ENCODE measurements at places on chromosomes 1 and 21. TPM values are rescaled to one million over a fixed set of nuclear protein-coding genes. Genes with fewer than 3 reads are reported as not detected.

GRCh38 chr1:67791686-67792085 lies 41.6 kb downstream of the GNG12 start:
- no peak overlapping the region for H3K27ac ChIP-seq
- no peaks in the 10 kb centered on the region for H3K4me1 ChIP-seq
- H3K4me3 ChIP-seq: no peak overlapping the region
- DNase-seq: no peak
- no peaks in the 10 kb centered on the region for H3K36me3 ChIP-seq
- H3K27me3 ChIP-seq: no peaks in the 10 kb centered on the region

DNA sequence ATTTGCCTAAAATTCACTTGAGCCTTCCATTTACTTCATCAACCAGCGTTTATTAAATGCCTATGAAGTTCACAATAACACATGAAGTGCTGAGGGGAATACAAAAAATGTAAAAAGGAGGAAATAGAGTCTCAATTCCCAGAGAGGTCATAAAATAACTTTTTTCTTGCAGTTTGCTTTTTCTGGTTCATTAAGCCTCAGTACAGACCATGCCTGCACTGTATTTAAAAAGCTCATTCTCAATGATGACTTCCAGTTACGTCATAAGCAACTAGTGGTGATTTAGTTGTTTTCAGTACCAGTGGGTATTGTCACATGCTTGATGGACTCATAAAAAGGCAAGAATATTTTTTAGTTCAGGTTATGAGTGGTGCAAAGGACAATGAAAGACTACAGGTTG lies 160.1 kb upstream of the UBE2U start:
- DNase-seq: no peak
- H3K27ac ChIP-seq: no peak overlapping the region
- no peak overlapping the region for H3K4me3 ChIP-seq
- H3K36me3 ChIP-seq: no peaks in the 10 kb centered on the region
- H3K27me3 ChIP-seq: peaks cover 3% of the 10 kb centered on the region

GRCh38 chr1:116537898-116538297 lies 32.9 kb downstream of the CD58 start:
- H3K36me3 ChIP-seq: peaks cover 23% of the 10 kb centered on the region
- no peak overlapping the region for H3K27ac ChIP-seq
- peaks cover 26% of the 10 kb centered on the region for H3K4me1 ChIP-seq
- H3K27me3 ChIP-seq: no peaks in the 10 kb centered on the region
- DNase-seq: no peak

DNA sequence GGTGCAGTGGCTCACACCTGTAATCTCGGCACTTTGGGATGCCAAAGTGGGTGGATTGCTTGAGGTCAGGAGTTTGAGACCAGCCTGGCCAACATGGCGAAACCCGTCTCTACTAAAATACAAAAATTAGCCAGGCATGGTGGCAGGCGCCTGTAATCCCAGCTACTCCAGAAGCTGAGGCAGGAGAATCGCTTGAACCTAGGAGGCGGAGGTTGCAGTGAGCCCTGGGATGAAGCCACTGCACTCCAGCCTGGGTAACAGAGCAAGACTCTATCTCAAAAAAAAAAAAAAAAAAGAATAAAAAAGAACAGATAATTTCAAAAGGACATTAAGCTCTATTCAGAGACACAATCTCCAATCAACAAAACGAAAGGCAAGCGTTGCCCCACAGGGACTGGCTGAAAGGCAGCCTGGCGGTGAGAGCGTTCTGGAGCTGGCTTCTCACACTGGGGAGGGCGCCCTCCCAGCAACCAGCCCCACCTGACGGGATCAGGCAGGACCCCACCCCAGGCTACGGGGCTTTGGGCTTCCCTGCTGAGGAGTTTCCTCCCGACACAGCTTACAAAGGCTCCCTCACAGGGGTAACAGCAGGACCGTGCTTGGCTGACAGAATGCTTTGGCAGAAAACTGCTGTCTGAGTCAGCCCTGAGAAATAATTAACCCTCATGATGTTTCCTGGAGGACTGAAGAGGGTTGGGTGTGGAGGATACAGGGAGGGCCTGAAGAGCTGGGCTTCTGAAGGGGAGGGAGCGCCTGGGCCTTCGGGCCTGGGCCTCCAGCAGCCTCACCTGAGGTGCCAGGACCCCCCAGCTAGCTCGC lies 31.1 kb upstream of the SRP9 start:
- H3K4me3 ChIP-seq: no peak overlapping the region
- no peak for DNase-seq
- H3K4me1 ChIP-seq: no peaks in the 10 kb centered on the region
- H3K27me3 ChIP-seq: no peaks in the 10 kb centered on the region
- peaks cover 1% of the 10 kb centered on the region for H3K36me3 ChIP-seq

CAPN8 gene
- total RNA-seq: not detected

Data from activated naive CD4-positive, alpha-beta T cell treated with anti-CD3 and anti-CD28 coated beads for 36 hours (primary cell).